ENCODE measurements at places on chromosomes 16 and 17.
A peak's percentile ranks its signal among the peaks of the same experiment; 100 is the strongest.

DNA sequence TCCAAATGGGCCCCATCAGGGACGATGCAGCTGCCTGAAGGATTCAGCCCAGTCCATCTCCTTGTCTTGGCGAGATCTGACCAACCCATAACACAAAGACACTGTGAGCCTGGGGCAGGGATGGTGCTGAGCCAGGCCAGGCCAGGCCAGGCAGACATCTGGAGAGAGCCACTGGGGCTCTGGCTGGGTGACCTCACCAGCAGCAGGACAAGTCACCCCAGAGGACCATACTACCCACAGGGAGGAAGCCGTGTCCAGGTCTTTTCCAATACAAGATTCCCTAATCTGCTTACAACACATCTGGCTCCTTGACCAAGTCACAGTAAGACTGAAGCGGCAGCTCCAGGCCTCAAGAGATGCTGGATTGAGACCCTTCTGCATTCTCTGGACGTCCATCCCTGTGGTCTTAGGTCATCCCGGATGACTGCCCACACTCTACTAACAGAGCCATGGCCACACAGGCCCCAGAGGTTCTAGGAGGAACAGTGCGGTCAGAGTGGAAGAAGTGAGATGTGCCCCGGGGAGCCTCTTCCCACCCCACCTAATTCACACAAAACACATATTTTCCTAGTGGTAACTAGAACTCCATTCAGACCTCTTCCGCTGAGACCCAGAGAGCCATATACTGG, 81.8 kb upstream of the RCVRN start:
- no peak for DNase-seq

GRCh38 chr17:16912021-16912962, 59.6 kb downstream of the TNFRSF13B start:
- DNase-seq = no peak

DNA sequence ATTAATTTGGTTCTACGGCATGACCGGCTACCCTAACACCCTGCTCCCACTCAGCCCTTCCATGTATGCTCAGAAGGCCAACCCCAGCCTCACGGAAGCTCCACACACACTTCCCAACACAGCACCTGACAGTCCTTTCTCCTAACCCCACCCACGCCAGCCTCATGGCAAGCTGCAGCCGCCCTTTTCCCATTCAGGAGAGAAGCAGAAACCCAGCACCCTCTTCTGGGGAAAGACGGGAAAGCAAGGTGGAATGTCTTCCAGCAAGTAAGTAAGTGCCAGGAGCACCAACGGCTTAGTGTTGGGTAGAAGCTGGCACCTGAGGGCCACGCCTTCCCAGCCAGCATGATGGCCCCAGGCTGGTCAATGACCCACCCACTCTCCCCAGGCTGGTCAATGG, 32.1 kb downstream of the ABR start:
- DNase-seq = peak; percentile 78

DNA sequence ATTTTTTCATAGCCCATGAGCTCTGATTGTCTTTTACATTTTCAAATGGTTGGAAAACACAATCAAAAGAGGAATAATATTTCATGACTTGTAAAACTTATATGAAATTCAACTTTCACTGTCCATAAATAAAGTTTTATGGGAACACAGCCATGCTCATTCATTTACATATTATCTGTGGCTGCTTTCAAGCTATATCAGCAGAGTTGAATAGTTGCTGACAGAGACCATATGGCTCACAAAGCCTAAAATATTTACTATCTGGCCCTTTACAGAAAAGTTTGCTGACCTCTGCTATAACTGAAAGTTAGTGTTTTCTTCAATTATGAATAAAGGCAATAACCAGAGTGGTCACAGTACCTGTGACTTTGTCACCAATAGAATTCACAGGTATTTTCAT, 128.2 kb upstream of the GNAO1 start:
- DNase-seq = no peak

DNA sequence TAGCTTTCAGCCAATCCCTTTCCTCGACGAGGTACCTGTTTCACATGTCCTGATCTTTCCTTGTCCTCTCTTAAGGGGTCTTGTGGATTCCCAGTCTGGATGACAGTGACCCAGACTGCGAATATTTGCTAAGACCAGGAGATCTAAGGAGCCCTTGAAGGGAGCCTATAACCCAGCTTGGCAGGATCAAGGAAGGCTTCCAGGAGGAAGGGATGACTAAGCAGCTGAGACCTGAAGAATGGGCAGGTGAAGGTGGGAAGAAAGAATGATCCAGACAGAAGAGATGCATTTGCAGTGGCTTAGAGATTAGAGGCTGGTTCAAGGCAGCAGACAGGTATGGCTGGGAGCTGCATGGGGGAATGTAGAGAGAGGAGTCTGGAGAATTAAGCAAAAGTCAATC, 1.9 kb upstream of the PDK2 start:
- no peak for DNase-seq

DNA sequence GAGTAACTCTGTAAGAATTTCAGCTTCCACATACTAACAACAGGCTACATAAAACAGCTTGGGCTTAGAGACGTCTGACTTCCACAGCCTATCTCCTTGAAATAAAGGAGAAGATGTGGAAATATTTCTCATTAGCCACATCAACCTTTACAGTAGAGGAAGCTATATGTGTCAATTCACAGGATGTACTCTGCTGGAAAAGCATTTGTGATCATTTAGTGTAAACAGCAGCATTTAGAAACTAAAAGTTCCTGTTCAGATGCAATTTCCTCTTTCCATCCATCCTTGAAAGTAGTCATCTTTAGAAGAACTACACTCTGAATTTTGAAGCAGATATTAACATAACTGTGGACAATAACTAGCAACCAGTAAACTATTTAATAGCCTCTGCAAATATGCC, 46.2 kb downstream of the XPO6 start:
- DNase-seq = no peak

- no peak for DNase-seq
Observed at GRCh38 chr17:82097184-82097918, 685 bp downstream of the FASN start.

GRCh38 chr16:72978212-72978611, 69.7 kb downstream of the ZFHX3 start:
- no peak for DNase-seq

- DNase-seq = no peak
Observed at GRCh38 chr16:78464833-78465232, 365.4 kb downstream of the WWOX start.

- DNase-seq = no peak
Observed at GRCh38 chr17:8758137-8758596, at the start of gene SPDYE4. SPDYE4 (minus strand) TSS chr17:8758546; CDS start chr17:8758382, 164 bp downstream.

DNA sequence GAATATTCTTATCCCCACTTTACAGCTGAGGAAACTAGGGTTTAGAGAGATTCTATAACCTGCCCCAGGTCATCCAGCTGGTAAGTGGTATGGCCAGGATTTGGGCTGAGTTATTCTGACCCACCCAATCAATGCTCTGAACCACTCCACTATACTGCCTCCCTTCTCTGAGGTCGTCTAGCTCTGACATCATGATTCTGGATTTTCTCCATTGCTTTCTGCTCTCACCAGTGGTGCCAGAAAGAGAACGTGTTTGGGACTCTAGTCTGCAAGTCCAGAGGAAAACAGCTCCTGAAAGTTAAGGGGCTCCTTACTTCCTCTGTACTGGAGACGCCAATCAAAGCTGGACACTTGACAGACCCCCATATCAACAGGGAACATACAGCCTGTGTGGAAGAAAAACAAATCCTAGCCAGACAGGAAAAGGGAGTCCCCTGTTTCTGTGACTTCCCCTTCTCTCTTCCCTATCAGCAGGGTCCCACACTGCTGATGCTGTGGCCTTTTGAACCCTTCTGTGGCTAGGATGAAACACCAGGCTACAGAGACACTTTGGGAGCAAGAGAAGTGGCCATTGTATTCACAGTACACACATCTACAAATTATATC, 6.0 kb upstream of the EZH1 start:
- DNase-seq = no peak

GRCh38 chr17:70166615-70167014, 2.7 kb upstream of the KCNJ2 start:
- no peak for DNase-seq

- DNase-seq = peak; percentile 87
Observed at GRCh38 chr17:80942423-80943345, 49.0 kb upstream of the CHMP6 start.

- no peak for DNase-seq
Observed at GRCh38 chr17:41340494-41340893, 10.1 kb downstream of the KRT33A start.

DNA sequence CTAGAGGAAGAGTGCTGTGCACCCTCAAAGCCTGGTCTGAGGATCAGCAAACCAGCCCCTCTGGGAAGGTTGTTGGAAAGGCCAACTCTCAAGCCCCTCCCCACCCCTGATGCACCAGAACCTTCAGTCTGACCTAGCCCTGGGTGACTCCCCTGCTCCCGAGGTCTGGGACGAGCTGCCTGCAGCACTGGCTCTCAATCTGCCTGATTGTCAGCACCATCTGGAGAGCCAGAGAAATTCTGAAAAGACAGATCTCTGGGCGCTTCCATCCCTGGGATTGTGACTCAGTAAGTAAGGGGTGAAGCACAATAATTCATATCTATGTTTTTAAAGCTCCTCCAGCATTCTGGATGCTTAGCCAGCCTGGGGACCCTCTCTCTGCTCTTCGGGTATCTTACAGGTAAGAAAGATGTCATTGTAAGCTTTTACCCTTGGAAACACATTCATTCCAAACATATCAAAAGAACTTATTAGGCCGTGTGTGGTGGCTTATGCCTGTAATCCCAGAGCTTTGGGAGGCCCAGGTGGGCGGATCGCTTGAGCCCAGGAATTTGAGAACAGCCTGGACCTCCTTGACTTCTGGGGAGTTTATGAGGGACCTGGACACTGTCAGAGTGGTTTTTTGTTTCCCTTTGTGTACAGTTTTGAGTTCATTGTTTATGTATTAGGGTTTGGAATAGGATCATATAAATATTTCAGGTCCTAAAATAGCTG, 147.5 kb downstream of the KCNJ12 start:
- DNase-seq = no peak

- DNase-seq = no peak
Observed at GRCh38 chr17:72900654-72900971, 191.9 kb downstream of the SLC39A11 start.

DNA sequence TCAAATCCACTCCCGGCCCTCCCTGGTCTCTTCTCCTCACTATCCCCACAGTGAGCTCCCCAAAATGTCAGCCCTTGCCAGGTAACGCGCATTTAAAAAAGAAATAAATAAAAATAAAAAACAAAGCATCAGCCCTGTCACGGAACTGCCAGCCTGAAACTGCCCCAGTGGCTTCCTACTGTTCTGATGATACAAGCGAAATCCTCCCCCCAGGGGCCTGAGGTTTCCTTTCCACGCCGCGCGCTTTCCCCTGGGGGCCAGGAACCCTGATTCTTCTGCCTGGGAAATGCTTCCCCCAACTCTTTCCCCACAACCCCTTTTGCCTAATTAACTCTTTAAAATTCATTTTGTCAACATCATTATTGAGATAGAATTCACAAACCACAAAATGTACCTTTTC, 12.2 kb upstream of the RPH3AL start:
- no peak for DNase-seq

- DNase-seq = no peak
Observed at GRCh38 chr17:266701-267667, 85.5 kb upstream of the DOC2B start.

DNA sequence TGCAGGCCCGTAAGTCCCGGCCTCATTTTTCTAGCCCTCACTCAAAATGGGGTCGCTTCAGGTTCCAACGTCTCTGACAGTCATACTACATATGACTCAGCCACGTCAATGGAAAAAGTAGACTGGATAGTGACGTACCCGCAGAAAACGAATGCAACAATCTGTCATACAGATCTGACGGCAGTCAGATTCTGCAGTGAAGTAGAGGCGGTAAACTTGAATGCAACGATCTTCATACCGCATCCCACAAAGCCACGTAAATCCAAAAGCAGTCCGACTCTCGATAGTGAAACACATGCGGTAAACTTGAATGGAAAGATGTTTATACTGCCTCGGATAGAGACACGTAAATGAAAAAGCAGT, 38.4 kb upstream of the ARL4D start:
- peak; percentile 29 for DNase-seq

GRCh38 chr16:80887062-80887461, 82.7 kb upstream of the CDYL2 start:
- no peak for DNase-seq

DNA sequence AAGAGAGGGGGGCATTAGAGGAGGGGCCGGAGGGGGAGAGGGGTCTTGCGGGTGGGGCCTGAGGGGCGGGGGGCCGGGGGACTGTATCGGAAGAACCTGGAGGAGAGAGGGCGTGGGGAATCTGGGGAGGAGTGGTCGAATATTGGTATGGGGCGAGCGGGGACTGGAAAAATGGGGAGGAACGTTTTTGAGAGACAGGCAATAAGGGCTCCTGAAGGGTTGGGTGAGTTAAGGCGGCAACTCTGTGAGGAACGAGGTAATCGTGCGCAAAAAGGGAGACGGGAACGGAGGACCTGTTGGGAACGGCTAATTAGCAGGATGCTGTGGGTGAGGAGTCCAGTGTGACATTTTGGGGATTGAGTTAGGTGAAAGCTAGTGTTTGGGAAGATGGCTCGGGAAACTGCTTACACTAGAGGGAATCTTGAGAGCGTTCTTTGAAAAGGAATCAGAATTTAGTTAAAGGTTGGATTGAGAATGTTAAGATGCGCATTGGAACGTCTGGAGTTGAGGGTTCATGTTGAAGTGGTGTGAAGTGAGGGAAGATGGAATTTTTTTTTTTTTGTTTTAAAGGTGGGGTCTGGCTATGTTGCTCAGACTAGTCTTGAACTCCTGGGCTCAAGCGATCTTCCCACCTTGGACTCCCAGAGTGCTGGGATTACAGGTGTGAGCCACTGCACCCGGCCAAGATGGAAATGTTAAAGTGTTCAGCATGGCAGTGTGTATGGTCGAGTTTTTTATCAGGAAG, 662 bp downstream of the WIPF2 start:
- peak; percentile 20 for DNase-seq

DNA sequence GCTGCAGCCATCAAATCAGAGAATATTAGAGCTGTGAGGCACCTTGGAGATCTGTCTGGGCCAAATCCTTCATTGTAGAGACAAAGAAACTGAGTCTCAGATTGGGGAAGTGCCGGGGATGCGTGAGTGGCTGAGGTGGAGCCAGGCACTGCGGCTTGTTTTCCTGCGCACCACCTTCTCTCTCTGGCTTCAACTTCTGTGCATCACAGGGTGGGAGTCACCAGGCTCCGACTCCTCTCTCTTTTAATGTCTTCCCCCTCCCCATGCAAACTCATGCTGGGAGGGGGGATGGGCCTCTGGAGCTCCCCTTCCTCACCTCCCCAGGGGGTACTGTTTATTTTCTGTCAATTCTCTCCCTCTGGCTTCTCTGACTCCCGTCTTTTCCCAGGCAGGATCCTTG, 8.7 kb upstream of the ETV4 start:
- no peak for DNase-seq
